Activated CD4-positive, alpha-beta T cell treated with anti-CD3 and anti-CD28 coated beads for 36 hours (primary cell): ENCODE measurements at places on chromosomes 2 and 18.

DNA sequence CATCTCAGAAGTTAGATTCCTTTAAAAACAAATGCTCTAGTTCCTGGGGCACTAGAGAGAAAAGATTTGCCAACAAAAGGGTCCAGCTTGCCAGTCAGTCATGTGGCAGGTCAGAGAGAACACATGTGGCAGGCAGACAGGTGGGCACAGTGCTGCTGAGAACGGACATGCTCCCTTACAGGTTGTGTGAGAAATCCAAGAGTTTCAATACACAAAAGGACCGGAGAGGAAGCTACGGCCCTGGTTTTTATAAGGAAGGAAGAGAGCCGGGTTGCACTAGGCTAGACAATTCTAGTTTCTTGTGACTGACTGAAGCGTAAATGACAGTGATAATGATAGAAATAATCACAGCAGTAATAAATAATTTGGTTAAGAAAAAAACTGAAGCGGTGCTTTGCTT is 18.3 kb downstream of the CDC42EP3 start:
- no peak for DNase-seq

GRCh38 chr18:49562481-49563129 is 748 bp downstream of the LIPG start:
- DNase-seq, result peak; percentile 7

DNA sequence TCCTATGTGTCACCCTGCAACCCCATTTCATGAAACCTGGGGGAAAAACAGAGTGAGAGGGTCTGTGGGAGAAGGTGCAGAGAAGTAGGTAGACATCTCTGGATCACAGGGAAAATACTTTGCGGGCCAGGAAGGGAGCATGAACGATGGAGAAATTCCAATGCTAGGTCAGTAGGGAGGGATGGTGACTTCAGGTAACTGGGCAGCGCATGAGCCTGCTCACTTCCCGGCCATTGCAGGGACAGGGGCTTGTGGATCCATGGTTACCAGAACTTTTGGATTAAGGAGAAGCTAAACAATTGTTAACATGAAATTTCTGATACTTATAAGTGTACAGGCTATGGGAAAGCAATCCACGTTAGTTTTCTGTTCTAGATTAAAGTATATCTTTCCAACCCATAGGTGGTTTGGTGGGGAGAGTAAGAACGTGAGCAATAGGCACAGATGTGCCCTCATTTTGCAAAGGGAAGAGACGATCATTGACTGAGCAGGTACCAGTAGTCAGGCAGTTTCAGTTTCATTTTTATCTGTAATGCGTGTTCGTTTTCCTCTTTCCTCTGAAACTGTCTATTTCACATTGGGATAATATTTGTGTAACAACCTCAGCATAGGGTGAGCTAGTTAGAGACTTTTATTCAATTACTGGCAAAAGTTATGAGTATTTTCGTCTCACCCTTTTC is 65.0 kb downstream of the NYAP2 start:
- peak; percentile 7 for DNase-seq

DNA sequence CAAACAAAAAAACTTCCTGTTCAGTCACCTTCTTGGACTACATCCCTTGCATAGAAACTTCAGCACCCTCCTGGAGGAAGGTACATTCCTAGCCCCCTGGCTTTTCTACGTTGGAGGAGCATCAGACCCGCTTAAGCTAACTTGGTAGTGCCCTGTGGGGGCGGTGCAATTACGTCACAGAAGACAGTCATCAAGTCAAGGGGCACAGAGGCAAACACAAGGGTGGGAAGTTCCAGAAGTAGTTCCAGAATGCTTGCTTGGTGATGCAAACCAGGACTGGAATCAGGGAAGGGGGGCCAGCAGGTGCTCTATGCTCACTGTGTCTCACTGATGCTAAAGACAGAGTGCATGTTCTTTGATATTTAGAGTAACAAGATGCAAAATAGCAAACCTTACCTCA is 15.2 kb upstream of the AGFG1 start:
- peak; percentile 67 for DNase-seq

- DNase-seq, result peak; percentile 38
These were observed at the start of gene CGREF1 for GRCh38 chr2:27118525-27119329. Gene CGREF1 (minus strand): TSS chr2:27119128. CDS start chr2:27104366, 14,762 bp downstream.

DNA sequence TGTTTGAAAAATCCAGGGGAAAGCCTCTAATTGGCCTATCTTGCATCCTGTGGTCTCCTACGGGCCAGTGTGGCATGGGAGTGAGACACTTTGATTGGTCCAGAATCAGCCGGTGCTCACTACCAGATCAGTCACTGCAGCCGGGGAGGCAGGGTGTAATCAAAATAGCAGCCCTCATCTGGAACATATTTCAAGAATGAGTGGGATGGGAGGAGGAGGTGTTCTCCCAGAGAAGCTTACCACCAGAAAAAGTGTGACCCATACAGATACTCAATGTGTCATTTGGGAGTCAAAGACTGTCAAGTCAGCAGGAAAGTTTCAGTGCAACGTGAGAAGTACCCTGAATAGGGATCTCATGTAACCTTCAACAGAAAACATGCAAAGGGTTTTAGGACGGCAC is 393.9 kb upstream of the SLC14A2 start:
- no peak for DNase-seq

GRCh38 chr2:24919506-24920097 is 435 bp downstream of the ADCY3 start:
- DNase-seq, result peak; percentile 60

DNA sequence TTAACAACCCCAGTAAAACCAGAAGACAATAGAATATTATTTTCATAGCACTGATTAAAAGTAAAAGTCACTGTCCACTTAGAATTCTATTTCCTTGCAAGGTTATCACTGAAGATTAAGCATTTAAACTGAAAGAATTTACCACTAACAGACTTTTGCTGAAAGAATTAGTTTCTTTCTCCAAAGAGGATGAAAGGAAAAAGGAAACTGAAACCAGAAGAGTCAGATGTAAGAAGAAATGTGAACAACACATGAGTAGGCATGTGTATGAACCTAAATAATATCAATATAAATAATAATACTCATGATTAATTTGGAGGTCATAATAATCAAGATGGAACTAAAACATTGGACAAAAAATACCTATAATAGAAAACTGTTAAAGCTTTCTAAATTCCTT is 82.4 kb upstream of the KLHL29 start:
- no peak for DNase-seq

DNA sequence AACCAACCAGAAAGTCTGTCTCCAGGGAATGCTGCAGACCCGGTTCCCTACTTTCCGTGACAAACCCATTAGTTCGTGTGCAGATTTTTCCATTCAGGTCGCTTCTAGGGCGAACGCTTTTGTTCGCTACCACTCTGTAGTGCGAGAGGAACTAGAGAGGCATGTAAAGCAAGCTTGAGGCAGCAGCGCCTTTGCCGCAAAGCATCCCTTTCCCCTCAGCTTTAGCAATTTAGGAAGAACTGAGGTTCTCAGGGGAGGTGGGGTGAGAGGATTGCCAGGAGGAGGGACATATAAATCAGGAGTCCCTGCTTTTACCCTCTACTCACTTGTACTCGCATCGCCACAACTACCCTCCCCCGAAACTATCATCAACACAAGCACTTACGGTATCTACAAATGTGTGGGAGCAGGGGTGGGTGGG is 748 bp upstream of the ZNF804A start:
- peak; percentile 9 for DNase-seq

GRCh38 chr2:120042359-120042758 is 29.5 kb downstream of the EPB41L5 start:
- DNase-seq, result no peak

DNA sequence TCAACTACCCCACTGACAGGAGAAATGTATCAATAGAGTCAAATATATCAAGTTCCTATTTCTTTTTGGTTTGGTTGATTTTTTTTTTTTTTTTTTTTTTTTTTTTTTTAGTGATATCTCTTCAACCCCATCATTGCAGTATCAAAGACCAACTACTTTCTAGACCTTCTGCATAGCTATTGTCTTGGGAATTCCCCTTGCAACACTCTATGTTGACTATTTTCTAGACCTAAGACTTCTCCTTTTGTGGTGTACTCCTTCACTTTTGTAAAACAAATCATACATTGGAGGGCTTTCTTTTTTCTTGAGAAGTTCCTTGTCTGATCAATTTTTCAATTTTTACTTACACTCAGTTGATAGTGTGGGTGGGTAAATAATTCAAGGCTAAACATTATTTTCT is 46.5 kb upstream of the NR4A2 start:
- DNase-seq, result no peak

- peak; percentile 20 for DNase-seq
These were observed at the start of gene SDC1 for GRCh38 chr2:20224716-20225293. Gene SDC1 (minus strand): TSS chr2:20225130. CDS start chr2:20224867, 263 bp downstream.

DNA sequence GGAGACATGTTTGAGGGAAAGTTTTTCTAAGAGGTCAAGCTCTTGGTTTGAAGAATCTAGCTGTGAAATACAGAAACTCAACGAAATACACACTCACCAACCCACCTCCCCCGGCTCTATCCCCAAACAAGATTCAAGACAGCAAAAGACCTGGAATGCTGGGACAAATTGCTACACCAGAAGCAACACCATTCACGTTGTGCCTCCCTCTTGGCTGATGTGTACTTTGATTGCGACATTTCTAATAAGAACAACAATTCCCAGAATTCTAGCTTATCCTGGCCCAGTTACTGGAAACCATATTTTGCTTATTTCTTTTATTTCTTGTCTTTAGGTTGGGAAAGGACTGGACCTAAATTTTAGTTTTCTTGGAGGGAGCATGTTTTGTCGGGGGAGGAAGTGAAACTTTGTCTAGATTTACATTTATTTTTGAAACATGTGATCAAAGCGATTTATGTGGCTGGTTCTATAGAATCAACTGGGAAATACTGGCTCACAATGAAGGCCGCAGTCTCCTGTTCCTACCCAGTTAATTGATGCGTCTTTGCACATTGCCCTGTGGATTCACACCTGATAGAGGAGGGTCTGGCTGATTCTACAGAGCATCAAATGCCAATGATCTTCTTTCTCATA is 29.6 kb upstream of the LPIN1 start:
- no peak for DNase-seq
